ENCODE measurements at places on chromosomes 13 and 19.
A peak's percentile ranks its signal among the peaks of the same experiment; 100 is the strongest.

DNA sequence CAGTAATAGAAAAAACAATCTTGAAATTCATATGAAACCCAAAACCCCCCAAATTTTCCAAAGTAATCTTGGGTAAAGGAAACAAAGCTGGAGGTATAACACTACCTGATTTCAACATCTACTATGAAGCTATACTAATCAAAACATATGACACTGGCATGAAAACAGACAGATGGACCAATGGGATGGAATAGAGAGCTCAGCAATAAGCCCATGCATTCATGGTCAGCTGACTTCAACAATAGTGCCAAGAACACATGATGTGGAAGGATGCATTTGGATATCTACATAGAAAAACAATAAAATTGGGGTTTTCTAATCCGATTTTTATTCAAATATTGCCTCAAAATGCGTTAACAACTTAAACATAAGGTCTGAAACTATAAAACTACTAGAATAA is 32.2 kb upstream of the ZNF766 start:
- no peak for DNase-seq

- DNase-seq, result no peak
Observed at GRCh38 chr19:34818270-34818669, 45.3 kb upstream of the ZNF599 start.

DNA sequence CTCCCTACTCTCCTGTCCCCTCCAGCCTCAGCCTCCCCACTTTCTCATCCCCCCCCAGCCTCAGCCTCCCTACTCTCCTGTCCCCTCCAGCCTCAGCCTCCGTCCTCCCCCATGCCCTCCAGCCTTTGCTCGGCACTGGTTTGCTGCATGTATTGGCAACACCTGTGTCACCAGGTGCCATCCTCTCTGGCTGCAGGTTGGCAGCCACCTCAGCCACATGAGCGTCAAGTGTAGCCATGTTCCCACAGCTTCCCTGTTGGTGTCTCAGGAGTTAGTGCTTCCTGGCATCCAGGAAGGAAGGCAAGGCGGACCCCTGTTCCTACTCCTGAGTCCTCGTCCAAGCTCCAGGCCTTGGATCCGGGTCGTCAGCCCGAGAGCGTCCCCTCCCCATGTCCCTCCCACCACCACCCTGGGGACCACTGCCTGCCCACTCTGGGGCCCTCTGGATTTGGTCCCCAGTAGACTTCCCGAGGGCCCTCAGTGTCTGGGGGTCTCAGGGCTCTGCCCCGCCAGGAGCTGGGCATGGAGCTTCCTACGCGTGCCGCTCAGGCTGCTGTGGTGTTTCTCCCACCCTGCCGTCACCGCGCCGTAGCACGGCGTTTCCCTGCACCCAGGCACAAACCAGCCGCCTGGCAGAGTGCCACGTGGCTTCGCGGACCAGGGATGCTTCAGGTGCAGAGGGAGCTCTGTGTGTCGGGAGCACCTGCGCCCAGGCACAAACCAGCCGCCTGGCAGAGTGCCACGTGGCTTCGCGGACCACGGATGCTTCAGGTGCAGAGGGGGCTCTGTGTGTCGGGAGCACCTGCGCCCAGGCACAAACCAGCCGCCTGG is 128.3 kb upstream of the MCF2L start:
- no peak for DNase-seq

DNA sequence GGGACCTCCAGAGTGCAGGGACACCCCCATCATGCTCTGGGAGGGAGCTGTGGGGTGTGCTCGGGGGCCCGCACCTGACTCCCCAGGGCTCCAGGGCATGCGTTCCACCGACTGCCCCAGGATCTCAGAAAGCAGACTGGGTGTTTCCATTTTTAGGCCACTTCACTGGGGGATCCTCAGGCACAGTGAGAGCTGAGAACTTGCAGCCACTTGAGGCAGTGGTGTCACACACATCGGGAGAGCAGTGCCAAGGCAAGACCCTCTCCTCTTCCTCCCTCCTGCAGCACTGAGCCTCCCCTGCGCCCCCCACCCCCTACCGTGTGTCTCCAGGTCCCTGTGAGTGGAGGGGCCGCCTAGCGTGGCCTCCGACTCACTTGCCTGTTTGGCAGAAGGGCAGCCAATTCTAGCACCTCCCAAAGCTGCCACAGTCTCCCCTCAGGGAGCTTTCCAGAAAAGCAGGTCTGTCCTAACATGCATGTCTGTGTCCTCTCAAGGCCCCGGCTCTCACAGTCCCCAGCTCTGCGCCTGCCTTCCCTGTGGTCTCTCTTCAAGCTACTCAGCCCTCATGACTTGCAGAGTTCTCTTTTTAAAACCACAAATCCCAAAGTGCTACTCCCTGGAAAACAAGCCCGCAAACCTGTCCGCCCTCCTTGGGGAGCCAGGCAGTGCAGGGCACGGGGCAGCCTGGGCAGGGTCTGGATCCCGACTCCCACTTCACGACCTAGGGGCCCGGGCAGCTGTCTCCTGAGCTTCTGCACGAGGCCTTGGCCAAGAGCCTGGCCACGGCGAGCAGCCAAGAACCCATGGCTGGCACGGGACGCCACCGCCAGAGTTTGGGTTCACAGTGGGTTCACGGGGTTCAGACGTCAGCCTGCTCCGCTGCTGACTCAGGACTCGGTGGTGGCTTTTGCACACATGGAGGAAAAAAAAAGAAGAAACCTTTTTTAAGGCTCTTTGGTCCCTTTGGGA is 94.1 kb downstream of the STK24 start:
- DNase-seq, result peak; percentile 77

GRCh38 chr19:1992759-1993260 is 22.7 kb downstream of the BTBD2 start:
- no peak for DNase-seq

- DNase-seq, result no peak
Observed at GRCh38 chr19:42023121-42023942, 29.3 kb upstream of the ATP1A3 start.

DNA sequence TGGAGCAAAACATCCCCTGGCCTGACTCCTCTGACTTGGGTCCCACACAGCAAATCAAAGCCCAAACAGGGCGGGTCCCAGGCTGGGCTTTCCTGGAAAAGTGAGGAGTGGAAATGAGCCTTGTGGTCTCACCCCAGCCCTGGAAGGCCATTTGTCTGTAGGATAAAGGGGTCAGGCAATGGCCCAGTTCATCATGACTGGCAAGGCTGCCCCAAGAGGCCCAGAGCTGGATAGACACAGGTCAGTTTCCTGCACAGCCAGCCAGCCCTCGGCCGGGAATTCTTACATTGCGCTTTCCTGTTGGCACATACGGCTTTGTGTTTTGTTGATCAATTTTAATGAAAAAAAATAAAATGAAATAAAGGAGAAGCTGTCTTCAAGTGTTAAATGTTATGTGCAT is 174.3 kb downstream of the TSHZ3 start:
- no peak for DNase-seq

GRCh38 chr13:100300708-100301107 is 211.8 kb downstream of the PCCA start:
- no peak for DNase-seq

GRCh38 chr13:105627270-105627669 is 908.2 kb downstream of the EFNB2 start:
- DNase-seq, result peak; percentile 37

GRCh38 chr19:27714857-27715256 is 1498.1 kb downstream of the UQCRFS1 start:
- no peak for DNase-seq

DNA sequence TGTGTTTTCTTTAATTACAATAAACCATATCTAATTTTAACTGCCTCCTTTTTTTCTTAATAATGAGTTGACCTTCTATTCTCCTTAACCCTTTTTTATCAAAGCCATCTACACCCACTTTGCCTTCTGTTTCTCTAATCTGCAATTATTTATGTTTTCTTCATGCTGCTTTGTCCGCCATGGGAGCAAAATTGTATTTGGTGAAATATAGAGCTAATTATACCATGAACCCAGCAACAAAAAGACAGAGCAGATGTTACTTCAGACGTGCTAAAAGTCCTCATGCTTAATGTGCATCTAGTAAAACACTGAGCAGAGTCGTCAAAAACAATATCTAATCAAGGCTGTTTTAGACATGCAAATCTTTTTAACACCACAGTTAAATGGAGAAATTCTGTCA is 264.7 kb downstream of the DACH1 start:
- DNase-seq, result no peak

GRCh38 chr19:48656840-48657474 is 11.0 kb upstream of the CA11 start:
- peak; percentile 76 for DNase-seq

DNA sequence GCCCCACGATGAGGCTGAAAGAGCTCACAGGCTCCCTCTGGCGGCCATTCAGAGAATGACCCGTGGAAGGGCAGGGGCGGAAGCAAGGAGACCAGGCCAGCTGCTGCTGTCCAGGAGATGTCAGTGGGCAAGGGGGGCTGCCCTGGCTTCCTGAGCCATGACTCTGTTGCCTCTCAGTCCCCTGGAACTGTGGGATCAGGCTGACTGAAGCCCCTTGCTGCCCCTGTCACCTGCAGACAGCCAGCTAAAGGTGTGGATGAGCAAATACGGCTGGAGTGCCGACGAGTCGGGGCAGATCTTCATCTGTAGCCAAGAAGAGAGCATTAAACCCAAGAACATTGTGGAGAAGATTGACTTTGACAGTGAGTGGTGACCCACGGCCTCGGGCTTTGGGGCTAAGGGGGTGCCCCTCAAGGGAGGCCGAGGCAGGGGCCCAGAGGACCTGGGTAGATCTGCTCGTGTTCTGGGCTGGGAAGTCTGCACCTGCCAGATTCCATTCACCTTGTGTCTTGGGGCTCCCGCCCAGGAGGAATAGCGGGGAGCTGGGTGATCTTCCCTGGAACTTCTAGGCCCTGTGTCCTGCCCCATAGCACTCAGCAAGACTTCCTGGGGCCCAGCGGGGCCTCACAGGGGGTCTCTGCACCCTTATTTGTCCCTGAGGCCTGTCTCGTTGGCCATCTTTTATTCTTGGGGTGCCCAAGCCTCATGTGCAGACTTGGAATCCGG is 12.5 kb upstream of the ACTN4 start:
- DNase-seq, result peak; percentile 56

- no peak for DNase-seq
Observed at GRCh38 chr19:7214324-7215089, 79.7 kb downstream of the INSR start.

GRCh38 chr19:858868-859843 is at the start of gene CFD:
CFD (plus strand) TSS chr19:859664; CDS start chr19:859690, 26 bp downstream.
- no peak for DNase-seq

GRCh38 chr19:57083711-57084110 is 36.1 kb upstream of the USP29 start:
- DNase-seq, result no peak

DNA sequence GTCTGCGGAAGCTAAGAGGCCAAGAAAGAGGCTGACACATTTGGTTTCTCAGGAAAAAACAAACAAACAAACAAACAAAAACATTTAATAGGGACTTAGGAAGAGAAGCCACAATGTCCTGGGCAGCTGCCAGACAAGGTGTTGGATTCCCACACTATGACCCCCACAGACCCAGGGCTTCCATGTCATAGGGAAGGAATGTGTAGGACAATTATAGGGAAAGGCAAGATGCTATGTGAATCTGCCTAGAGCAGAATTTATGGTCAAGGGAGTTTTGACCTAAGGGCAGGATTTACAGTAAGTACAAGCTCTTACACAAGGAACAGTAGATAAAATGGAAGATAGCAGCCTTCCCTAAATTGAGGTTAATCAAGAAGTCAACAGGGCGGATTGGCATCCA is 9.1 kb upstream of the CDADC1 start:
- DNase-seq, result no peak

DNA sequence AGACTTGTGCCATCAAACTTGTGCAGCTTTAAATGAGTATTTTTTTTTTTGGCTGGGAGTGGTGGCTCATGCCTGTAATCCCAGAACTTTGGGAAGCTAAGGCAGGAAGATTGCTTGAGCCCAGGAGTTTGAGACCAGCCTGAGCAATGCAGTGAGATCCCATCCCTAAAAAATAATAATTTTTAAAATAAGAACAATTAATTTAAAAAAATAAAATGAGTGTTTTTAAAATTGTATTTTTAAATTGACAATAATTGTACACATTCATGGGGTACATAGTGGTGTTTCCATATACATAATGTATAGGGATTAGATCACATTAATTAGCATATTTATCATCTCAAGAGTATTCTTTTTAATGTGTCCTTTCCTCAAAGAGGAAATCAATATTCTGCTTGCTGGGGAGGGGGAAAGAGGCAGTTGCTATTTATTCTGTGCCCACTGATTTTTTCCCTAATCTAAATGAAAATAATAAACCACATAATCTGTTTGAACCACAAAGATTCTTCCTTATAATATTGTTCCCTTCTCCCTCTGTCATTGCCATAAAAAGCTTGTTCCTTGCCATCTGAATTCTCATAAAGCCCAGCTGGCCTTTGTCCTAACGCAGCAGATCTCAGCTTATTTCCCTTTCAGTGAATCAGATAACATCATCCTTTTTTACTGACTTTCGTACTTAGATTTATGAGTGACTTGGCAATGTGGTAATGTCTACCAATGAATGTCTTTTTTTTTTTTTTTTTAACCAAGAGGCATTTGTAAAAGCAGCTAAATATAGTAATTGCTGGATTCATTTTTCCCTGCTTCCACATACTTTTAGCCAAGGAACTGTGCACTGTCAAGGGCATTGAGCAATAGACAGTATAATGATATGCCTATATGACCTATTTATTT is 81.8 kb upstream of the RUBCNL start:
- no peak for DNase-seq

GRCh38 chr19:28633319-28634018 is 579.5 kb downstream of the UQCRFS1 start:
- peak; percentile 16 for DNase-seq

DNA sequence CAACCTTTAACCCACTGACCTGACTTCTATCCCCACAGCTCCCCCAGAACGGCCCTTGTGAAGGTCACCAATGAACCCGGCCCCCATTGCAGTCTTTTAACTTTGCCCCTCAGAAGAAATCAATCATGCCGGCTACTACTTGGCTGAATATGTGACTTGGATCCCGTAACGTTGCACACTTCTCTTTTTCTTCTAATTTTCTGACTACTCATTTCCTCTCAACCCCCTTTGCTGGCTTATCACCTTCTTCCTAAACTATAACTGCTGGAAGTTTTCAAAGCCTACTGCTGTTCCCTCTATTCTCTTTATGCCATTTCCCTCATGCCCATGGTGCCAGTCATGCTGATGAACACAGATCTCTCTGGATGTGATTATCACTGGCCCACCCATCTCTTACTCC is 367.6 kb downstream of the DNAJC15 start:
- no peak for DNase-seq

GRCh38 chr19:46721269-46722003 is 4.5 kb upstream of the PRKD2 start:
- DNase-seq, result no peak

DNA sequence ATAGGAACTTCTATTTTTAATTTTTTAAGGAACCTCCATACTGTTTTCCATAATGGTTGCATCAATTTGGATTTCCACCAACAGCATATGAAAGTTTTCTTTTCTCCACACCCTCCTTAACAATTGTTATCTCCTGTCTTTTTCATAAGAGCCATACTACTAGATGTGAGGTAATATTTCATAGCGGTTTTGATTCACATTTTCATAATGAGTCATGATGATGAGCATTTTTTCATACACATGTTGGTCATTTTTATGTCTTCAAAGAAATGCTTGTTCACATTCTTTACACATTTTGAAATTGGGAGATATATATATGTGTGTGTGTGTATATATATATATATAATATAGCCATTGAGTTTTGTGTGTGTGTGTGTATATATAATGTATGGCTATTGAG is 420.3 kb upstream of the PCDH9 start:
- DNase-seq, result no peak

Data from astrocyte of the spinal cord (primary cell).